Lung (tissue), 17 donors: ENCODE measurements at places on chromosomes 7 and 10.

DNA sequence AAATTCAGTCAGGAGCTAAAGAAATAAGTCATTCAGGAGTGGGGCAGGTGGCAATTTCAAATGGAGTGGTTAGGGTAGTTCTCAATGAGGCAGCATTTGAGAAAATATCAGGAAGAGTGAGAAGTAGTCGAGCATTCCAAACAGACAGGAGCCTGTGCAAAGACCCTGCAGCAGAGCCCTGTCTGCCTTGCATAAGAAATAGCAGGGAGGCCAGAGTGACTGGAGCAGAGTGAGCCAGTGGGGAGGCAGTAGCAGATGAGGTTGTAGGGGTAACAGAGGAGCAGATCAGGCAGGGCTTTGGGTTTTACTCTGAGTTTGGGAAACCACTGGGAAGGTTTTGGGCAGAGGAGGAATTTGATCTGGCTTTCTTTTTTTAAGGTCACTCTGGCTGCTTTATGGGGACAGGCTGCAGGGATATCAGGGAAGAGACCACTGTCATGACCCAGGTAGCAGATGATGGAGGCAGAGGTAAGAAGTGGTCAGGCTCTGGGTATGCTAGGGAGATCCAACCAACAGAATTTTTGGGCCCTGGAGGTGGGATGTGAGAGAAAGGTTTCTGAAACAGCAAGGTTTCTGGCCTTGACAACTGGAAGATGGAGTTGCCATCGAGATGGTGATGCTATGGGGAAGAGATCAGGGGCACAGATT is 1.3 kb upstream of the BLVRA start:
- no peak for DNase-seq
- peak overlapping the region; percentile 20 for H3K27ac ChIP-seq
- no peaks in the 10 kb centered on the region for H3K4me1 ChIP-seq
- H3K36me3 ChIP-seq: no peaks in the 10 kb centered on the region

DNA sequence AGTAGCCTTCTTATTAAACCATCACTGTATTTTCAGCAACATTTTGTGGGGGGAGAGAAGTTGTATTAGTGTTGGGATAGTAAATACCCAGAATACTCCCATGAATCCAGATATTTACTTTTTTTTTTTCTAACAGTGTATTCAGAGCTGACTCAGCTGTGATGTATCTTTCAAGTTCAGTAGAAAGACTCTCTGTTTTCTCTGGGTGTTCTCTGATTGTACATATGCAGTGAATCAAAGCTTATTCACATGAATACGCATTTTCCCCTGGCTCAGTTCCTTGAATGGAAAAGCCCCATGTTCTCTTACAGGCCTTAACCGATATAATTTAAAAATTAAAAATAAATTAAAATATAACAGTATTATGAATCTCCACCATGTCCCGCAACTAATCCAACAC is 1.3 kb downstream of the TFPI2 start:
- no peaks in the 10 kb centered on the region for H3K36me3 ChIP-seq
- no peak overlapping the region for H3K27ac ChIP-seq
- no peak overlapping the region for H3K4me3 ChIP-seq
- DNase-seq: no peak

- H3K36me3 ChIP-seq: no peaks in the 10 kb centered on the region
- H3K27ac ChIP-seq: no peak overlapping the region
- no peak overlapping the region for H3K4me3 ChIP-seq
Measured at GRCh38 chr10:95861386-95861785, 46.4 kb upstream of the CC2D2B start.

GRCh38 chr10:109327266-109327665 is 596.0 kb downstream of the XPNPEP1 start:
- H3K4me1 ChIP-seq: no peaks in the 10 kb centered on the region
- no peak overlapping the region for H3K4me3 ChIP-seq
- H3K36me3 ChIP-seq: no peaks in the 10 kb centered on the region
- H3K27ac ChIP-seq: no peak overlapping the region
- no peaks in the 10 kb centered on the region for H3K27me3 ChIP-seq

GRCh38 chr7:105920766-105921165 is 42.3 kb upstream of the CDHR3 start:
- no peak overlapping the region for H3K4me3 ChIP-seq
- no peak for DNase-seq
- H3K4me1 ChIP-seq: no peaks in the 10 kb centered on the region
- H3K27ac ChIP-seq: no peak overlapping the region

DNA sequence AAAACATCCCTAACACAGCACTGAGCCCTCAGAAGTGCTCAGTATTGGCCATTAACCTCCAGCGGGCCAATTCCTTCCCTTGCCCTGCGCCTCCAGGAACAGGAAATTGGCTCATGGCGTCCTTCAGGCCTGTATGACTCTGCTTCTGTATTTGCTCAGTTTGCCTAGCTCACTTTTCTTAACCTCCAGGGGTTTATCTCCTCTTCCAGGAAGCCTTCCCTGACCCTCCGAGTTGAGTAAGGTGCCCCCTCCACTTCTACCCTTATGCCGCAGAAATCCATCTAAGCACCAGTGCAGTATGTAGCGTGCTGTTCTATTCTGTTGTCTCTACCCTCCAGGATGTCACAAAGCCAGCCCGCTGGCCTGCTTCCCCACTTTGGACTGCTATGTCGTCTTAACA is 1.1 kb upstream of the SFXN4 start:
- H3K36me3 ChIP-seq: peaks cover 21% of the 10 kb centered on the region
- no peak overlapping the region for H3K4me3 ChIP-seq
- no peak overlapping the region for H3K27ac ChIP-seq
- DNase-seq: no peak
- no peaks in the 10 kb centered on the region for H3K4me1 ChIP-seq

GRCh38 chr10:88226071-88226659 is 357.0 kb downstream of the RNLS start:
- peaks cover 24% of the 10 kb centered on the region for H3K4me1 ChIP-seq
- peak; percentile 80 for DNase-seq
- no peak overlapping the region for H3K27ac ChIP-seq
- H3K4me3 ChIP-seq: no peak overlapping the region

DNA sequence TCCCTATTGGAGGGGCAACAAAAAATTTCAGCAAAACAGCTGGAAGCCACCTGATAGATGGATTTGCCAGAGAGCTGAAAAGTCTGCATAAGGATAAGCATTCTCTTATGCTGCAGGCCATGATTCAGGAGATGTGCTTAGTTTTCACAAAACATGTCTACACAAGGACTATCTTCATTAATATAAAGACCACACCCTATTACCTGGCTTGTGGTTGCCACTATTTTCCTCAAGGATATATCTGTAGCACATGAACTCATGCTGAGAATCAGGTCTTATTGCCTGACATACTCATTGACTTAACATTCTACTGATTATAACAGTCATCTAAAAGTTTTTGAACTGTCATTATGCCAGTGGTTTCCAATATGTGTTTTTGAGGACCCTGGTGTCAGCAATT is 7.1 kb upstream of the COL17A1 start:
- H3K27ac ChIP-seq: no peak overlapping the region
- no peaks in the 10 kb centered on the region for H3K36me3 ChIP-seq
- H3K4me1 ChIP-seq: no peaks in the 10 kb centered on the region
- H3K4me3 ChIP-seq: no peak overlapping the region
- H3K27me3 ChIP-seq: no peaks in the 10 kb centered on the region

DNA sequence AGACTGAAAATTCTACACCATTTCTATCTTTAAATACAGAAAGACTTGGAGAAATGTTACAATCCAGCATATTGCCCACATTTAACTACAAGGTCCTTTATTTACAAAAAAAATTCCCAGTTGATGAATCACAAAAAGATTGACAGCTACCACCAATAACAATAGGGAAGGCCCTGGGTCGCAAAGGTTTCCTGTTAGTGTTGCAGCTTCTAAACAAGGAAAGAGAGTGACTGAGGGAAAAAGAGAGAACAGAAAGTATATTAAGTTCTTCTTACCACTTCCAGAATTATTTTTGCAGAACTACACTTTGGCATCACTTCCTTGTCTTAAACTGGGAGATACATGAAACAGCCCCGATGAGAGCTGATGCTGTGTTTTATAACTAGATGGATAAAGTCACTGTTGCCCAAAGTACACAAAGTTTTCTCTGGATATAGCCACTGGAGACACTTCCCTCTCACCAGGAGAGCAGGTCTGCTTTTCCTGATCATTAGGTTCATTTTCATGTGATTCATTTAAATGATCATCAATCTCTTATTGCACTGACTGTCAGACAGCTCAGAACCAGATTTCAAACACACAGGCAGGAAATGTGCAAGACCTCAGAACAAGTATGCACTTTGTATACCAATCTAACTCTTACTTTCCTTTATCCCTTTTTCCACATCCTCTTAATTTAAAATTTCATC is 57.0 kb downstream of the SHTN1 start:
- H3K27ac ChIP-seq: no peak overlapping the region
- no peaks in the 10 kb centered on the region for H3K4me1 ChIP-seq
- H3K36me3 ChIP-seq: no peaks in the 10 kb centered on the region
- H3K27me3 ChIP-seq: no peaks in the 10 kb centered on the region
- H3K4me3 ChIP-seq: no peak overlapping the region
- DNase-seq: no peak

DNA sequence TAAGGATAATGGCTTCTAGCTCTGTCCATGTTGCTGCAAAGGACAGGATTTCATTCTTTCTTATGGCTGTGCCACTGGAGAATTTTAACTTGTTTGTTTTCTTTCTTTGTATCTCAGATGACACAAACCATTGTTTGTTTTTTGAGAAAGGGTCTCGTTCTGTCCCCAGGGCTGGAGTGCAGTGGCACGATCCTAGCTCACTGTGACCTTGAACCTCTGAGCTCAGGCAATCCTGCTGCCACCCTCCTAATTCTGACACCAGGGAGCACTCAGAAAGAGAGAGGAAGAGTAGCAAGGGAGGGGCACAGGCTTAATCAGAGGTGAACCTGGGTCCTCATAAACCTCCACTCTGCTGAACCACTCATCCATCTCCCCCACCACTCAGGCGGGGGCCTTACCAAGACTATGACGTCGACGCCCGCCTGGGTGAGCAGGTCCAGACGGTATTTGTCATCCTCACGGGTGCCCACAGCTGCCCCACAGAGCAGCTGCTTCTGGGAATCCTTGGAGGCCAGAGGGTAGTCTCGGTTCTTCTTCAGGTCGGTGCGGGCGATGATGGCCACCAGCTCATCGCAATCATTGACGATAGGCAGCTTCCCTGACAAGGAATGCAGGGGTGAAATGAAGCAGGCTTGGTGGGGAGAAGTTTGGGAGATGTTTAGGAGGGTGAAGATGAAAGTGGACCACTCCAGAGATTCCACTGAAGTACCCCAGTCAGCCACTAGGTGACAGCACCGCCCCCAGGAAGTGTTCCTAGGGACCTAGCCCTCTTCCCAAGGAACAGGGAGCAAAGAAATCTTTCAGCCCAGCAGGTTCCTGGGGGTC is 11.6 kb downstream of the IMPDH1 start:
- H3K4me1 ChIP-seq: no peaks in the 10 kb centered on the region
- peaks cover 47% of the 10 kb centered on the region for H3K36me3 ChIP-seq
- no peak overlapping the region for H3K27ac ChIP-seq
- H3K4me3 ChIP-seq: no peak overlapping the region
- no peaks in the 10 kb centered on the region for H3K27me3 ChIP-seq
- DNase-seq: peak; percentile 63

DNA sequence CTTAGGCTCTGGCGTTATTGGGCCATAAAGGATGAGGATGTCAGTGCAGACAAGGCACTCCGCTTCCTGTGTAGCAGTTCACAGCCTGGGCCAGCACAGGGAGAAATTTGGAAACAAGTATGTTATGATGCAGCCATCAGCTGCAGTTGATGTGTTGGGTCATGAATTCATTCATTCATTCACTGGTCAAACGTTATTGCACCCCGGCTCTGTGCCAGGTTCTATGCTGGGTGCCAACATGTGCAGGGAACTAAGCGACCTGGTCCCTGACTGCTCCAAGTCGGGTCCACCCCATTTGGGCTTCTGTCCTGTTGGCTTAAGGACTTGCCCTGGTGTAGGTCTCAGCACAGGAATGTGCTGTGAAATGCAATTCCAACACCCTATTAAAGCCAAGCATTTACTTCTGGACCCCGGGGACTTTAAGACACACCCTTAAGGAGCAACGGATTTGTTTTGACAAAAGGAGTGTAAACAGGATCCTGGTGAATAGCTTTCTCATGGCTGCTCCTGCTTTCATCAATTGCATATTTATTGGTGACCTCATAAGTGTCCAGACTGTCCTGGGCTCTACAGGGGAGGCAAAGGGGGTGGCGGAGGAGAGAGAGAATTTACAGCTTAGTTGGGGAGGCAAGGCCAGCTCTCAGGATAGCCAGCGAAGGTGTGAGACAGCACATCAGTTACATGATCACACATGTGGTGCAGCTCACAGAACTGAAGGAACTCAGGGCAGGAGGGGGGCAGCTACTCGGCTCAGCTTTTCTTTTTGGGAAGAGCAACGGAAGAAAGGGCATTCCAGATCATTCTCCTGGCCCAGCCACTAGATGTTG is 158.6 kb downstream of the GRK5 start:
- peak overlapping the region; percentile 57 for H3K27ac ChIP-seq
- peaks cover 35% of the 10 kb centered on the region for H3K4me1 ChIP-seq
- H3K36me3 ChIP-seq: peaks cover 1% of the 10 kb centered on the region
- no peak for DNase-seq

GRCh38 chr10:6162589-6163356 is 40.0 kb upstream of the PFKFB3 start:
- no peaks in the 10 kb centered on the region for H3K36me3 ChIP-seq
- H3K4me3 ChIP-seq: no peak overlapping the region
- no peak for DNase-seq
- peaks cover 6% of the 10 kb centered on the region for H3K4me1 ChIP-seq

DNA sequence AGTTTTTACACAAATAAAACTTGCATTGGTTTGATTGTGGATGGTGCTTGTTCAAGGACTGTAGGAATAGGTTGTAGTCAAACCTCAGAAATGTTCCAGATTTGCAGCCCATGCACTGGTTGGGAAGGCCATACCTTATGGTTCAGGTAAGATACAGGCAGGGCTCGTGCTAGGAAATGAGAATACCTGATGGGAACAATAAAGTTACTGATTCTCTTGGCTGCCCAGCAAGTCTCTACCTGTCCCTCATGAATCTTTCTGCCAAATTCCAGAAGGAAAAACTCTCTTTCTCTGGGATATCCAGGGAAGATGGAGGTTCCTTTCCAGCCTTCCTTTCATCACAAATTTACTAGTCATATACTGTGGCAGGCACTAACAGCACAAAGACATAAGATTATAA is 53.8 kb downstream of the TFAM start:
- DNase-seq: no peak
- no peak overlapping the region for H3K4me3 ChIP-seq
- H3K27ac ChIP-seq: no peak overlapping the region
- no peaks in the 10 kb centered on the region for H3K4me1 ChIP-seq
- no peaks in the 10 kb centered on the region for H3K27me3 ChIP-seq
